ENCODE measurements at places on chromosomes 7 and 10.

- DNase-seq, result no peak
Measured at GRCh38 chr7:69699931-69700330, 101.7 kb downstream of the AUTS2 start.

DNA sequence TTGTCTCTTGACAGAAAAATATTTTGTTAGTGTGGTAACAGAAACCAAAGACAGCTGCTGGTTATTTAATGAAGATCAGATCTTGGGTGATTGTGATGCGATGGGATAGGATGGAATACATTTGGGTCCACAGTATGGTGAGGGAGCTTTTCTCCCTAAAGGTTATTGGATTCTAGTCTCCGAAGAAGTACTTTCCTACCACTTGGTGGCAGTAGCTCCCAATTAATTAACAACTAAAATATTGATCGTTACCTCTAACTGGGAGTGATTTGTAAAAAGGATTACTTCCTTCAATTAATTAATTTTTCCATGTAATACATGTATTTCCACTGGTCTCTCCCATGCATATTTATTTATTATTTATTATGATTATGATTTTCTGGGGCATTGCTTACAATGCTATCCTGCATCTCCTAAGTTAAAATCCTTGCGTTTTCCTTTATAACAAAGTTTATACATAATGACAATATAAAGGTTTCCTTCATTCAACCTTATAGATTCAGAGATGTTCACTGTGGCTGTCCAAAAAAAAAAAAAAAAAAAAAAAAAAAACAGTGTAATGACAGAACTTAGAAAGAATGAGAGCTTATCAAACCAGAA lies 25.6 kb downstream of the TMEM196 start:
- DNase-seq, result peak; percentile 29

- no peak for DNase-seq
Measured at GRCh38 chr10:44105696-44106095, 279.2 kb downstream of the CXCL12 start.

- no peak for DNase-seq
Measured at GRCh38 chr10:87940210-87940609, 76.8 kb downstream of the PTEN start.

- DNase-seq, result no peak
Measured at GRCh38 chr10:73529089-73529832, 33.4 kb upstream of the PPP3CB start.

- DNase-seq, result no peak
Measured at GRCh38 chr10:72123616-72124015, 35.3 kb upstream of the SPOCK2 start.

- no peak for DNase-seq
Measured at GRCh38 chr7:6530626-6531491, 20.4 kb downstream of the GRID2IP start.

DNA sequence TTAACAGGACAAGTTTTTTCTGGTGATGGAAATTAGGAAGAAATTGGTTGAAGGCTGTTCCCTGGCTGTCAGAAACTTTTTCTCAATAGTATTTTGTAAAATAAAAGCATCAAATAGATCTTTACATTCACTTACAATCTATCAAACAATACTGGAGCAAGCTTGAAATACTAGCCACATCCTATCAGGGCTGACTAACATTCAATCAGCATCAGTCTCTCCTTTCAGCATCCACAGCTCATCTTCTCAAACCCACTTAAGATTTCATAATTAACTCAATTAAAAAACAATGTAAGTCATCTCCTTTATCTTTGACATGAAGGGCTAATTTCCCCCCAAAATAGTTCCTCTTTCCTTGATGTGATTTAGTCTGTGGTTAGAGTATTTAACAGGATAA lies 80.2 kb downstream of the DIP2C start:
- no peak for DNase-seq

DNA sequence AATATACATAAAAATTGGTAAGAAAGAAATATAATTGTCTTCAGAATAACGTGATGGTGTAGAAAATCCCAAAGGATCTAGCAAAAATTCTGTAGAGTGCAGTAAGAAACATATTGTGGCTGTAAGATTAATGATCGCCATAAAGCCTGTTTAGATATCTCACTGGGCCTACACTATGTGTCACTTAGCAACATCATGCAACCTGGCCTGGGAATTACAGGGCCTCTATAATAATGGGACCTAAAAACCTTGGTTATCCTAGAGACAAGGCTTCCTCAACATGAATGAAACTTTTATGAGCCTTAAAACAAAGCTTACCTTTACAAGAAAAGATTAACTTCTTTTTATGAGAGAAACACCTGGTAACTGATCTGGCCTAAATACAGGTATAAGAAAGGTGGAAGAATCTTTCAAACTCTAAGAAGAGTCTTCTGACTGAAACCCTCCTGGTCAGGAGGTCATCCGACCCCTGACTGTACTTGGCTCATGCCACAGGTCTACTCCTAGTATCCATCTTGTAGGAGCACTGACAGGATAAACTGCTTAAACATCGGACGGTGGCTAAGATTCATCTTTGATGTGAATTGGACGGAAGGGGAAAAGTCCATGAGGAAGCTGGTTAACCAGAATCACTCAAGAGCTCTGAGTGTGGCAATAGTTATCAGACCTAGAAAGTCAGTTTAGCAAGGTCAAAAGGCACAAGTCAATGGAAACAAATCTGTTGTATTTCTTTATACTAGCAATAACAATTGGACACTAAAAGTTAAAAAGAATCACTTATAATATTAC lies 1155.1 kb upstream of the SORCS1 start:
- DNase-seq, result no peak

DNA sequence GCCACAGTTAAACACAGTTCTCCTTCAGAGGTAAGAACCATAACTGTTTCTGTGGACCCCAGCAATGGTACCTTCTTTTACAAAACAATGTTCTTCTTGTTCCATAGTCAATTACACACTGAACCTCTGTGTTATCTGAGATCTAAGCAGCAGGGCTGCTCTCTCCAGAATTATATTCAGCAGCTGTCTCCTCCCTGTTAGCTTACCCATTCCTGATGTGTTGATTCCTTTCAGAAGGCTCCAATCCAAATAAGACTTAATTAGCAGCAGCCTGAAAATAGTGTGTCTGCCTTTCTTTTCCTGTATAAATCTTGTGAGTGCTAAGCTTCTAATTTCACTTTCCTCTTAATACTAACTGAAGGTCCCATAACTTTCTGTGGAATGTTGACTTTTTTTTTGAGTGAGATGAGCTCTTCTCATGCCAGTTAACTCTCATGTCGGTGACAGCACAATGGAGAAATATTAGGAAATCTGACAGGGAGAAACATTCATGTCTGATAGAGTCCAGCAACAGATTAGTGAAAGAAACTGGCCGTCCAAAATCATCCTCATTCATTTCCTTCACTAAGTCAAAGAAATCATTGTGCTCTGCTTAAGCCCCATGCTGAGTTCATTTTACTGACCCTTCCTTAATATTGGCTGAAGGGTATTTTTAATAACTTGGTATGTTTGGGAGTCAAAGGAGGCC lies 226.5 kb downstream of the PRKG1 start:
- DNase-seq, result no peak

GRCh38 chr10:126143117-126143516 lies 245.2 kb downstream of the ADAM12 start:
- DNase-seq, result no peak

DNA sequence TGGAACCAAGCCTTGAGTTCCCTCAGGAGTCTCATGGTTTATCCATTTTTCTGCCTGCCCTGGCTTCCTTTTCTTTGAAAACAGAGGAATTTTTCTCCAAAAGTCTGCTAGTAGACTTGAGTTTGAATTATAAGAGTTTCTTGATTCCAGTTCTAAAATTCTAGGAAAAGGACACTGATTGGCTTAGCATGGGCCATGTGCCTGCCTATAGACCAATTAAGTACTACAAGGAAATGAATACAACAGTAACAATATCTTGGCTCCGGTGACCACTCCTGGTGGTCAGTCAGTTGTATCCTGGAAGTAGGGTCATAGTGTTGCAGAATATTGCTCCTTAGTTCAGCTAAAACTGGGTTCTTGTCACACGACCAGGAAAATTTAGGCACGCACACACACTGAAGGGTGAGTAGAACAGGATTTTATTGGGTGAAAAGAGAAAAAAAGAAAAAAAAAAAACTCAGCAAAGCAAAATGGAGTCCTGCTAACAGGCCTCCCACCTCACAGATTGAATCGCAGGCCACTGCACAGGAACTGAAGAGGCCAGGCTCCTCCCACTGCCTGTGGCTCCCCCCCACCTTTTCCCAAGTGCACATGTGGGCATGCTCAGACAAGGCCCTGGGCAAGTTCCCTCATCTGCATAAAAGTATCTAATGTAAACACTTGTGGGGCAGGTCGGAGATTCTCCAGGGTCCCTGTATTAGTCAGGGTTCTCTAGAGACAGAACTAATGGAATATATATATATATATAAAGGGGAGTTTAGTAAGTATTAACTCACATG lies 155.1 kb downstream of the LYZL1 start:
- DNase-seq, result no peak

- DNase-seq, result no peak
Measured at GRCh38 chr7:151109094-151110048, 23.1 kb downstream of the AGAP3 start.

DNA sequence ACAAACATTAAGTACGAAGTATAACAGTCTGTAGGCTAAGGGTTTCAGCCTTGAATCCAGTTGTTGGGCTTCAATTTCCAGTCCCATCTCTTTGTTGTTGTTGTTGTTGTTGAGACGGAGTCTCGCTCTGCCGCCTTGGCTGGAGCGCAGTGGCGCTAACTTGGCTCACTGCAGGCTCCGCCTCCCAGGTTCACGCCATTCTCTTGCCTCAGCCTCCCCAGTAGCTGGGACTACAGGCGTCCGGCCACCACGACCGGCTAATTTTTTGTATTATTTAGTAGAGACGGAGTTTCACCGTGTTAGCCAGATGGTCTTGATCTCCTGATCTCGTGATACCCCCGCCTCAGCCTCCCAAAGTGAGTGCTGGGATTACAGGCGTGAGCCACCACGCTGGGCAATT lies 464.9 kb downstream of the ANKRD7 start:
- DNase-seq, result no peak

GRCh38 chr10:100006243-100006886 lies 3.4 kb downstream of the DNMBP start:
- DNase-seq, result no peak

- DNase-seq, result no peak
Measured at GRCh38 chr7:129610709-129611245, 743 bp upstream of the NRF1 start.

GRCh38 chr10:75540357-75540966 lies 109.0 kb downstream of the LRMDA start:
- DNase-seq, result no peak

GRCh38 chr10:24416248-24416647 lies 207.3 kb downstream of the KIAA1217 start:
- DNase-seq, result no peak

DNA sequence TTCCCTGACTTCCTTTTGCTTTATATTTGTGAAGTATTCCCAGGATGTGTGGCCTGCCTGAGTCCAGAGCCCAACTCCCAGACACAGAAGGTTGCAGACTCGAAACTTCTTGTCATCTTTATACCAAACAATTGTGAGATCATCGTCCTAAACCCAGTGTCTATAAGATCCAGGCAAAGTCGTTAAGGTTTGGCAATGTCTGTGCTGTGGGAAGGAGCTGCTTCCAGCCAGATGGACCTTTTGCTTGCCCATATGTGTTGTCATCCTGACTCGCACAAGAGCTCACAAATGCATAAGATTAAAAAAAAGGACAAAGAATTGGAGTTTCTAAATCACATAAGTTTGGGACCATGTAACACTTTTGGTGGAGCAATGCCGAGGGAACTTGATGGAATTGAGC lies 37.0 kb downstream of the WNT2 start:
- DNase-seq, result no peak

GRCh38 chr7:123367031-123367430 lies 167.3 kb upstream of the SLC13A1 start:
- peak; percentile 7 for DNase-seq

DNA sequence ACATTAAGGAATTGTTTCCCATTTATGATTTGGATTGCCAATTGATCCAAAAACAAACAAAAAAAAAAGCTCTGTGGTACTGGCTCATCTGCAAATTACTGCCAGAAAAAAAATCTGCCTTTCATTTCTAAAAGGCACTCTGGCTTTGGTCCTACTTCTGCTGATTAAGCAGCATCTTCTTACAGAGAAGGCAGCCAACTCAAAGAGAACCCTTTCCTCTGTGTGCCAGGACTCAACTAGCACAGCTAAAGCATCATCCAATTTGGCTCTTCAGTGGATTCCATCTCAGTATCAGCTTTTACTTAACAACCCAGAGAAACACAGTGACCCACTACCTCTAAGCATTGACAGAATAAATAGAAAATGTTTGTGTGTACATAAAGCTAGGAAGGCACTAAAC lies 80.6 kb downstream of the GSAP start:
- DNase-seq, result no peak

DNA sequence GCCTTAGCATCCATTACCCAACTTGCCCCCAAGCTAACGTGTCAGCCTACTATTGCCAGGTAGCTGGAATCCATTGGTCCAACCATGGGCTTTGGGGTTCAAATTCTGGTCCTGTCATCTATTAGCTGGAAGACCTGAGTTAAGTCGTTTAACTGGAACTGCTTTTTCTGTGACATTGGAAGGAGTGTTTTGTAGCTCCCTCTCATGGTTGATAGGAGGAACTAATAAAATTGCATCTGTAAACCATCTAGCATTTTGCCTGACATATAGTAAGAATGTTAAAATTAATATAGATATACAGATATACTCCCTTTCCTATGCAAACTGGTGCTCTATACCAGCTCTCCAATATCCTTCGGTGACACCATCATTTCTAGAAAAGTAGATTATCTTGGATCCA lies 23.8 kb upstream of the SLF2 start:
- DNase-seq, result no peak

- DNase-seq, result no peak
Measured at GRCh38 chr10:75101416-75102251, 9.8 kb upstream of the SAMD8 start.

DNA sequence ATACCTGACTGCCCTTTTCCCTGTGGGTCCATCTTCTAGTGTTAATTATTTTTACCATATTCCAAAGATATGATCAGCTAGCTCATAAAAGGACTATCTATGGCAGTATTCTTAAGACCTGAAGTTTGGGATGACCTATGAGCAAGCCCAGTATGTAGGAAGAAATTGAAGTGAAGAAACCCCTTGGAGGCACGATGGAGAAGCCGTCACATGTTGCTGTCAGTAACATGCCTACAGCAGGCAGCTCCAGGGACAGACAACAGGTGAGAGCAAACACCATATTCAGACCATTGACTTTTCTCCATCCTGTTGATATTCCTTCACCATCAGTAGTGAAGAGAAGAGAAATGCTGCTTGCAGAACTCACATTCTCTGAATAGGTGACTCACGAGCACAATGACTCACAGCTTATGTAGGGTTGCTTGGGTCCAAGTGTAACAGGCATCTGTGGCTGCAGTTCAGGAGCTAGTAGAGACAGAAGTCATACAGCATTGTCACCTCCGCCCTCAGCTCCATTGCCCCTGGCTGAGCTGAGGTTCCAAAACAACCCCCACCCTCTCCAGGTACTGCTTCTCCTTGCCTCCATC lies 8.4 kb upstream of the LYZL2 start:
- no peak for DNase-seq

Measured in NCI-H1417 treated with DMSO at 0.1 percent for 48 hours (cell line).